Stimulated activated CD8-positive, alpha-beta memory T cell treated with anti-CD3 and anti-CD28 coated beads, Interleukin-7, amount 100 ng/mL, for 4 hours (primary cell): ENCODE measurements at places on chromosomes 16 and 17.

GRCh38 chr16:87560428-87561199, 41.7 kb upstream of the JPH3 start:
- no peak for DNase-seq

GRCh38 chr17:40104594-40105486, 4.5 kb upstream of the NR1D1 start:
- DNase-seq: no peak

DNA sequence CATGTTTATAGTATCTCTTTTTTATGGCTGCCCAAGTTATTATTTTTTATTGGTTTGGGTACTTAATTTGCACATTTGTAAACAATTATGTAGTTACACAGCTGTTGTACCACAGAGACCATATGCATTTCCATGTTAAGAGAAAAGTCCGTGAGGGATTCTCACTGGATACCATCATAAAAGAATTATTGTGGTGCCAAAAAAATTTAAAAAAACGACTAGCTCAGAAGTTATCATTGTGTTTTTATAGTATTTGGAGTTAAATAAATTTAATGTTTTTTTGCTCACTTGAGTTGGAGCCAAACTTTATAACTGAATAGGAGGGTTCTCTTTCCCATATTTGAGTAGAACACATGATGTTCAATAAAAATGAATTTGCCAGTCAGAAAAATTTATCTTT, 618.7 kb downstream of the WWOX start:
- no peak for DNase-seq

DNA sequence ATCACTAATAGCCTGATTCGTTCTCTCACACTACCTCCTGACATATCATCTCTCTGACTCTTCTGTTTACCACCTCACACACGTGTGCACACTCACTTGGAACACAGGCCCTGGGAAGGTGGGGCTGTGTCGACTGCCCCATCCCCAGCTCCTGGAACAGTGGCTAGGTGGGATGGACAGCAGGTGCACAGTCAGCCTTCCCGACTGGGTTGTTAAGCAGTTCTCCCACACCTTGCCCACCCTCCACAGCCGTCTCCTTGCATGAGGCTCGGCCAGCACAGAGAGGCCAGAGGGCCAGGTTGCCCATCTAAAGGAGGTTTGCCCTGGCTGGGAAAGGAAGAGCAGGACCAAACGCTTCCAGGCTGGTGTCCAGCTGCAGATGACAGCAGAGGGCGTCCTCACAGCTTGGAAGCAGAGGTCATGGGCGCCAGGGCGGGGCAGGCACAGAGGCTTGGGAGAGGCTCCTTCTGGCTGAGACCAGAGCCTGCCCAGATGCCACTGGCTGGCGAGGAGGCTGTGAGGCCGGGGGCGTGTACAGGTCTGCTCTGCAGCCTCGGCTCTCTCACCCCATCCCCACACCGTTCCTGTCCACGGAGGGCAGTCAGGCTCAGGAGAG, 92.8 kb downstream of the AMFR start:
- DNase-seq: no peak

- DNase-seq: no peak
Observed at GRCh38 chr16:57061084-57061905, 31.1 kb upstream of the CPNE2 start.

GRCh38 chr16:86079255-86079885, 180.4 kb downstream of the IRF8 start:
- DNase-seq: no peak
